ENCODE measurements at places on chromosomes 2 and 18.

DNA sequence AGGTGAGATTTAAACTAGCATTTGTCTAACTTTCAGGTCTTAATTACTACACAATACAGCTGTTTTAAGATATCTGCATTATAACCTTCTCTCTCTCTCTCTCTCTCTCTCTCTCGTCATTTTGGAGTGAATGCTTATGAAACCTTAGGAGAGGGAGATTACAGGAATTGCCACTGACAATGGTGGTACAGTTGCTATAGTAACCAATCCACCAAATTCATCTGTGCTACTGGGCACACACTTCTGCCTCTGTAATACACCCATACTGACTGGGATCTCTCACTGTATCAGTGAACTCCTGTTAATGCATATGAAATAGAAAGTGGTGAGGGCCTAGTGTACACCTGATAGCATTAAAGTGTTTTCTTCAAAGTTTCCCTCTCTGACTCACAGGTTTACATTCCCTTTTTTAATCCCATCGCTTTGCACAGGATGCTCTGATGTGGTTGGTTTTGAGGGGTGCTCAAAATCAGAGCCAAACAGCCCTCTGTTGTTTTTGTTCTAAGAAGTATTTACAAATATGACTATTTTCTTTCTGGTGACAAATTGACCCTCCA is 13.1 kb downstream of the KLHL14 start:
- no peak for DNase-seq

DNA sequence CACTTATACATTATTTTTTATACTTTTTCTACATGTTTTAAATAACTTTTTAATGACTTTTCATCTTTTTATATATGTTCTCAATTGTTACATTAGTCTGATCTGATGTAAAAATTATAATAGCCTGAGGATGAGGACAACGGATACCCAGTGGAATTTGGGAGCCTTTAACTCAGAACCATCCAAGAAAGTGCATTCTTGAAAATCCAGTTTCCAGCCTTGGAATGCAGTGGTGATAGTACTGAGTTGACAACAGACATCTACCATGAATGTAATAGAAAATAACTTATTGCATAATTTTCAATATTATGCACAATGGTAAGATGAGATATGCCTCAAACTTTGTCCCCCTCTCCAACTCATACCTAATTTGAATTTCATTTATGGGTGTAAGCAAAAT is 120.7 kb upstream of the ZC3H15 start:
- DNase-seq = no peak

DNA sequence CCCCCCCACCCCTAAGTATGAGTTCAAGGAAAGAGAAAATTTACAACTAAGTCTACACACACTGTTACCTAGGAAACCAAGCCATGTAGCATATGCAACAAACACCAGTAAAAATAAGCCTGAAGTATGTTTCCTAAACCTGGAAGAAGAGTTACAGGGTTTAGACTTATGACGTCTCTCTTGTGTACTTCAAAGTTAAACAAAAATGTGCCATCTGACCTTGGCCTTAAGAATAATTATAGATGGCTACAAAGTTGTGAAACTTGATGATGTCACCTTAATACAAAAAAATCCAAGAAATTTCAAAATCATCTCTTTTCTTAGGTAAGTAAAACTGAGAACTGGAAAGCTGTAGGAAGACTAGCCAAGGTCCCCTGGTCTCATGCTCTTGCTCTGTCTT is 297.6 kb upstream of the NRXN1 start:
- DNase-seq = no peak

DNA sequence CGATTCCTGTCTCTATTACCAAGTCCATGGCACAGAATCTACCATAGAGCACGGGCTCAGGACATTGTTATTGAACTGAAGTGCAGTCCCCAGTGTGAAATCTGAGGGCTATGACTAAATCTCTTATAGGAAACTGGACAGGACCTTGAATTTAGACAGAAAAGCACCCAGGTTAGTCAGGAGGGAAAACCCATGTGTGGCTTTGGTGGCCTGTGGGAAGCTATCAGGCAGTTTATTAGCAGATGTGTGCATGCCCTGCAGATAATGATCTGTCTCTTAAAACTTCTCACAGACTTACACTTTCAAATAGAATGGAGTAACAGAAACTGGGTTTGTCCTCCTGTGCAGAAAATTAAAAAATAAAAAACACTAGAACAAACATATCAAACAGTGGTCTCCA is 610.0 kb upstream of the RAB6C start:
- no peak for DNase-seq

DNA sequence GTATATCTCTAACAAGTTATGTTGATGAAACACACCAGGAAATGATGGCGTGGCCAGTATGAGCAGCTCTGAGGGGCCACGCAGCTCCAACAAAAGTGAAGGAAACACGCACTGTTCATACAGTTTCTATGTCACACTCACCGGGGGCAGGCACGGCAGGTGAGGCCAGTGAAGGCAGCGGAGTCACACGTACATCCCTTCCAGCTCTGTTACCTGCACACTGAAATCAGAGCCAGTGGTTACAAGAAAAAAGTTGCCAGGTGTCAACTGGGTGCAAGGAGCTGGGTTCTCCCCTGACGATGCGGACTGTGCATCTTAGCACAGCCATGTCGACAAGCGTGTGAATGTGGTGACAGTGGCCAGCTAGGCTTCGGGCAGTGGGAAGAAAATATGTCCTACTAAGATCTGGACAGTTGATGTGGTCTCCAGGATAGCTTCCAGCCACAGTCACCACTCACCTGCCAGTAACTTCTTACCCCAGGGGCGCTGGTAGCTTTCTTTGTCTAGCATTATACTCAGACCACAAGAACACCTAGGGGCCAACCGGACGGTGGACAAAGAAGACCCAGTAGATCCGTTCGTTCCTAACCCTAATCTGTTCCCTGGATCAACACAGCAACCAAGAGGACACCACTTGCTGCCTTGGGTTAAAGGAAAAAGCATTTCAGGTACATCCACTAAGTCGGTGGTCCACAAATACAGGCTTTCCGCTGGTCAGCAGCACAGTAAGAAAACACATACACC is 10.1 kb downstream of the HJURP start:
- DNase-seq = no peak

- DNase-seq = no peak
Measured at GRCh38 chr2:234478121-234478858, 18.6 kb downstream of the ARL4C start.

- DNase-seq = no peak
Measured at GRCh38 chr18:79911344-79912270, 39.8 kb downstream of the SLC66A2 start.

GRCh38 chr2:98455494-98455976 is 10.9 kb downstream of the INPP4A start:
- DNase-seq = no peak

- no peak for DNase-seq
Measured at GRCh38 chr2:42424033-42424432, 63.0 kb upstream of the COX7A2L start.

DNA sequence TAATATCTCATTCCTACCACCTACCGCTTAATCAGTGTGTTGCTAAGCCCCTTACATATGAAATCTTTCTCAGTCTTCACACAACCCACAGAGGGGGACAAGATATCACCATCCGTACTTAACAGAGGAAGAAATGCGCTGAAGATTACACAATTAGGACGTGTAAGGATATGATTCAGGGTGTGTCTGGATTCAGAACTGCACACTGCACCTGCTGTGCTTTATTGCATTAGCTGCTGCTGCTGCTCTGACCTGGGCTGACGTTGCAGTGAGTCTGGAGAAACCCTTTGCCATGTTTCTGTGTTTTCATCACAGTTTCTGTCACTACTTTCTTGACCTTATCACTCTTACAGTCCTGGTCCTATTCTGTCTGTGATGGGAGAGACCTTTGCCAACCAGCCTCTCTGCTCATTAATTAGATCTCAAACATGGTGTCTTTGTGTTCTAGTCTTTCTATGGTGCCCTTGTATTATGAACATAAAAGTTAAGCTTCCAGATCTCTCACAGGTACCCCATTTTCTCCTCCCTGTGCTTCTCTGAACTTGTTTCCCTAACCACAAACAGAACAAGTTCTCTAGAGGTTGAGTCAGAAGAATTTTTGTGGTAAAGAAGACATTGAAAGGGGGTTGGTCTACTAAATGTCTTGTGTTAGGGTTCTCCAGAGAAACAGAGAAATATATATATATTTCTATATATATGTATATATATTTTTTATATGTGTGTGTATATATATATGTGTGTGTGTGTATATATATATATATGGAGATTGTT is 92.9 kb upstream of the CYP1B1 start:
- no peak for DNase-seq

- DNase-seq = no peak
Measured at GRCh38 chr2:222241128-222241870, 57.5 kb downstream of the PAX3 start.

- DNase-seq = no peak
Measured at GRCh38 chr18:57267368-57267925, 84.9 kb upstream of the ST8SIA3 start.

- no peak for DNase-seq
Measured at GRCh38 chr2:163155279-163155883, 316.8 kb upstream of the KCNH7 start.

DNA sequence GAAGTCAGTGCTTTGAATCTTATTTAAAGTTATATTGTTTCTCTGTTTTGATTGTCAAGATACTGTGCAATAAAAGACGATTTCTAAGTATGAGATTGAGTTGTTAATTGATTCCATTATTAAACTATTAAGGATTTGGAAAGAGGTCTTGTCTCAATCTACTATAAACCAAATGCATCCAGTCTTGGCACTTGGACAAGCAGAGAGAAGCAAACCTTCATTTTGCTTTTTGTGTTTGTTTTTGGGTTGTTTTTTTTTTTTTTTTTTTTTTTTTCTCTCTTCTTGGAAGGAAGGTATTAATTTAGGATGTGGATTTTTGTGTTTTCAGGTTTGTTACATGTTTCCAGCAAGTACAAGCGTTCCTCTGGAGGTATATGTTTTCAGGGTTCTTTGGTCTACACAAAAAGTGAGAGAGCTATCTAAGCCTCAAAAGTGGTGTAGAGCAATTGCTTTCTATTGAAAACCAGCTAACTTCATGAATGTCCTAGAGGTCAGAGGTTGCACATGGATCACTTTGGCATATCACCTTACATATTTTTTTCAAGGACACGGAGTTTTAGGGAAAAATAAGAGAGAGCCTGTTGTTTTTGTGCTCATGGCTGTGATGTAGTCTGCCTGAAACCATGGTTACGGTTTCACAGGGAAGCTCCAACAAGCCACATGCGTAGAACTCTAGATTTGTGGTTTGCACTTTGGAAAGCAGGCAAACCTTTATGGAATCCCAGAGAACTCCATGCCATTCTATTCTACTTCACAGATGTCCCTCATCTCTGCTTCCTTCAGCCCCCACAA is 1.8 kb downstream of the PRKCE start:
- no peak for DNase-seq

GRCh38 chr2:174106736-174107135 is 141.6 kb upstream of the SP3 start:
- no peak for DNase-seq

GRCh38 chr2:240163844-240164574 is 23.6 kb upstream of the OTOS start:
- DNase-seq = no peak

DNA sequence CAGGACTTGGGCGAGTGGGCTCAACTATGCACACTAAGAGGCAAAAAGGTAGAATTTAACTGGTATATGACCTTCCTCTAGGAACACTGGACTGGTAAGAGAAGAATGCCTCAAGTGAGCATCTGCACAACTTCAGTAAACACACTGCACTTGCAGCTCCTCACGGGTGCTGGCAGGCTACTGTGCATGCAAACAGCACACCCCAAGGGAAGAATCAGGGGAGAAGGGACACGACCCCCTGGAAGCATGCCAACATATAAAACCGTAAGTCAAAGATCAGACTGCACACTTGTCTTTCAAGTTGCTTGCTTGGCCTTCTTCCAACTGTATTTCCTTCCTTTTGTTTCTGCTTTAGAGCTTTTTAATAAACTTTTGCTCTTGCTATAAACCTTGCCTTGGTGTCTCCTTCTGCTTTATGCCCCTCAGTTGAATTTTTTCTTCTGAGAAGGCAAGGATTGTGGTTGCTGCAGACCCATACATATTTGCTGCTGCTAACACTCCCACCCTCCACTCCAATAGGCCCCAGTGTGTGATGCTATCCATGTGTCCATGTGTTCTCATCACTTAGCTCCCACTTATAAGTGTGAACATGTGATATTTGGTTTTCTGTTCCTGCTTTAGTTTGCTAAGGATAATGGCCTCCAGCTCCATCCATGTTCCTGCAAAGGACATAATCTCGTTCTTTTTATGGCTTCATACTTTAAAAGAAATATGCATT is 263.7 kb upstream of the SPOPL start:
- no peak for DNase-seq

DNA sequence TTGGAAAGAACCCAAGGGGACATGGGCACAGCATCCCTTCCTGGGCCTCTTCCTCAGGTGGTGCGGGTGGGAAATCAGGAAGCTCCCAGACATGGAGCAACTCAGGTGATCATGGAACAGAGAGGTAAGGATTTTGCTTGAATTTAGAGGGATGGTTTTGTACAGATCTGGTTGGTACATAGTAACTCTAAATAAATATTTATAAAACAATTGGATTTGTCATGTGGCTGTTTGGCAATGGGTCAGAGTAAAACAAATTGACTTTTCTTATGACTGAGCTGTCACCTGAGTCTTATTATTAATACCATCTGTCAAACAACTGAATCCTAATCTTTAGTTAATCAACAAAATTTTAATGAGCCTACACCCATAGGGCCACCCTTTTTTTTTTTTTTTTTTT is 19.4 kb upstream of the TMEM178A start:
- DNase-seq = no peak

DNA sequence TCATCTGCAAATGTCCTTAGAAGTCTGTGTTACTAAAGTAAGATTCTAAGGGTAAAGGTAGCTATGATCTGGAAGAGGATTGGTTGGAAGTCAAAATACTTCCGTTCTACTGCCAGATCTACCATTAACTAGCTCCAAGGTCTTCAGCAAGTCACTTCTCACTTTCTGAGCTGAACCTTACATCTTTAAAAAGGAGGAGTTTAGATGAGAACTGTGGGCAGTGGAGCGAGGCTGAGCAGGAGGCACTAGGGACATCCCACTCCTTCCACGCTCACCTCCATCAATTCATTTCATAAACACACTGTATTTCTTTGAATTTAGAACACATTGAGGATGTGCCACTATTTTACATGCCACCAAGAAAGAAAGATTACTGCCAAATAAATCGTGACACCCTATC is 143.0 kb downstream of the ABCA12 start:
- no peak for DNase-seq

DNA sequence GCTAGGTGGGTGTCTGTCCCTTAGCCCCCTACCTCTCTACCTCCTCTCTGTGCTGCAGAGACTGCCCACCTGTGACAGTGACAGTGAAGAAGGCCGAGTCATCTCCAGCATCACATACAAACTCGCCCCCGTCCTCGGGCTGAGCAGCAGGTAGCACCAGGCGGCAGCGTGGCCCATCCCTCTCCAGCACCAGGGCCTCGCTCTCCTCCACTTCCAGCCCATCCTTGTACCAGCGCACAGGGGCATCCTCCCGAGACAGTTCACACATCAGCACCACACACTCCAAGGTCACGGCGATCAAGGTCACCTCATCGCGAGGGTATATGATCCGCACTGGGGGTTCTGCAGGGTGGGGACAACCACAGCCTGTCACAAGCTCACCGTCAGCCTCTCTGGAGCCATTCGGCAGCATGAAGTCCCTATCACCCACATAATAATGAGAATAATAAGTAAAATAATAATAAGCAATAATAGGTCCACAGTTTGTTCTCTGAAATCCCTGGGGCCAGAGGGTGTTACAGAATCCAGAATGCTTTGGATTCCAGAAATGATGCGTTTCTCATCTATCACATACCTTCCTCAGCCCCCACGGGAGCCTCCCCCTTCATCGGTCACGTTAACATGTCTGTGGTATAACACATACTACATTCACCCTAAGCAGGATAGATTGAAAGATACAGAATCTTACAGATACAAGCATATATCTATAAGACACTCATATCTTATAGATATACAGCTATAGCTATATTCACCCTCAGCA is 12.0 kb downstream of the OBSL1 start:
- DNase-seq = no peak

Data from activated effector memory CD4-positive, alpha-beta T cell treated with Interleukin-2 at 50 U/mL for 16 hours (primary cell).